ENCODE measurements at places on chromosomes 3 and 15. TPM values are rescaled to one million over a fixed set of nuclear protein-coding genes. Genes with fewer than 3 reads are reported as not detected.

HOMER2 gene
- under 0.01 TPM for total RNA-seq

CNTN4 gene
- not detected for total RNA-seq

DNA sequence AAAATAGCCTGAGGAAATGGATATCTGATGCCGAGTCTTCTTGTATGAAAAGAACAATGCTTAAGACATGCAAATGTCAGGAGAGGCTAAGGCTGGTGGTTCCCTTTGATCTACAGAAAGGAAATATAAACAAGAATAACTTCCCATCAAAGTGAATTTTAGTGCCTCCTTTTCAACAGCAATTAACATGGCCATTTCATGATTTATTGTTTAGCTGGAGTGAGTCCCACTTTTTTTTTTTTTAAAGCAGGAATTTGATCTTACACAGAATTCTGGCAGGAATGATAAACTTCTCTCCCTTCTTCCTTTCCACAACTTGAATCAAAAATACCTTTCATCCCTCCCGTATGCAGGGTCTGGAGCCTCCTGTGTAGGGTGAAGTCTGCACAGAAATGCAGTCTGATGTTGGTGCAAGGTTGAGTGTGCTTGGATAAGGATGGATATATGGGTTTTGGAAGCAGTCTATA lies 287.0 kb downstream of the MEX3B start:
- no peak for DNase-seq

- DNase-seq, result peak; percentile 80
These were observed 53.7 kb downstream of the BDH1 start for GRCh38 chr3:197501879-197502620.

- peak; percentile 92 for DNase-seq
These were observed at the start of gene C2CD4B for GRCh38 chr15:62165104-62165792. TSS of gene C2CD4B (minus strand) at chr15:62165285. CDS start at chr15:62164984, 301 bp downstream.
